ENCODE measurements at places on chromosomes 1 and 21. TPM values are rescaled to one million over a fixed set of nuclear protein-coding genes. Genes with fewer than 3 reads are reported as not detected.

DNA sequence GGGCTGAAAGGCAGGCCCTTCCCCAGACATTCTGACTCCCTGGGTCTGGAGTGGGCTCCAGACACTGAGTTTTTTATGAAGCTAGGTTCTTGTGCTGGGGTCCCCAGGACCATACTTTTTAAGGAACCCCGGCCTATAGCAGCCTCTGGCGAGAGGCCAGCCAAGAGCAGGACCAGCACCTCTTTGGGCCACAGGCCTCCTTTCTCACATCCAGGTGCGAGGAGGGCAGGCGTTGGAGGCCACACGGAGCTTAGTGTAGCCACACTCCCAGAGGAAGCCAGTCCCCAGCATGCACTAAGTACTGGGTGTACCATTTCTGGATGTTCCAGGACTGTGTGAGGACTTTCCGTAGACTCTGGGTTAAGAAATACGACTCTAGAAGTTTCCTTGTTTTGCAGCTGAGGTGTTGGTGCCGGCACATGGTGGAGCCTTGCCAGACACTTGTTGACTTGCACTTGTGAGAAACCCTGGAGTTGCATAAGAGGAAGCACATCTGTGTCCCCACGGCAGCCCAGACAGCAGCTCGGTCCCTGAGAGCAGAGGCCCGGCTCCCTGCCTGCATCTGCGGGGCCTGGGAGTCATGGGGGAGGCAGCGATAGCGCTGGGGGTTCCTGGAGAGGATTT, 122.2 kb upstream of the VAMP3 start:
- DNase-seq, result peak; percentile 65

DNA sequence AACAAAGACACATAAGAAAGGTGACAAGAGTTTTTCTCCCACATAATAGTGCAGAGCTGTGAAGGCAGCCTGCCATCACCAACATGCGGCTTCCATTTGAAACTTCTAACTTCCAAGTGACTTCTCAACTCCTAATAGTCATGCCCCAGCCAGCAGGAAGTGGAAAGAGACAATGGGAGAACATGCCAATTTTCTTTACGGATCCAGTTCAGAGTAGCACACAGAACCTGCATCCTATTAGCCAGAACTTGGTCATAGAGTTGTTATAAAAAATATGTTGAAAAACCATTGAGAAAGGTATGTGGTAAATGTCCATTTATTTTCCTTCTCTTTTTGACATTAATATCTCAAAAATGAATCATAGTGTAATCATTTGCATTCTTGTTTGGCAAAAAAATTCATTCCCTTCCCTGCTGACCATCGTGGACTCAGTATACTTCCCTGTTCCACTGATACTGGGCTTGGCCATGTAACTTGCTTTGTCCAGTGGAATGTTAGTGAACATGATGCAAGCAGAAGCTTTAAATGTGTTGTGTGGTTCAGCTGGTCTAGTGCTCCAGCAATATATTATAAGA, 197.4 kb downstream of the SEC16B start:
- no peak for DNase-seq

DNA sequence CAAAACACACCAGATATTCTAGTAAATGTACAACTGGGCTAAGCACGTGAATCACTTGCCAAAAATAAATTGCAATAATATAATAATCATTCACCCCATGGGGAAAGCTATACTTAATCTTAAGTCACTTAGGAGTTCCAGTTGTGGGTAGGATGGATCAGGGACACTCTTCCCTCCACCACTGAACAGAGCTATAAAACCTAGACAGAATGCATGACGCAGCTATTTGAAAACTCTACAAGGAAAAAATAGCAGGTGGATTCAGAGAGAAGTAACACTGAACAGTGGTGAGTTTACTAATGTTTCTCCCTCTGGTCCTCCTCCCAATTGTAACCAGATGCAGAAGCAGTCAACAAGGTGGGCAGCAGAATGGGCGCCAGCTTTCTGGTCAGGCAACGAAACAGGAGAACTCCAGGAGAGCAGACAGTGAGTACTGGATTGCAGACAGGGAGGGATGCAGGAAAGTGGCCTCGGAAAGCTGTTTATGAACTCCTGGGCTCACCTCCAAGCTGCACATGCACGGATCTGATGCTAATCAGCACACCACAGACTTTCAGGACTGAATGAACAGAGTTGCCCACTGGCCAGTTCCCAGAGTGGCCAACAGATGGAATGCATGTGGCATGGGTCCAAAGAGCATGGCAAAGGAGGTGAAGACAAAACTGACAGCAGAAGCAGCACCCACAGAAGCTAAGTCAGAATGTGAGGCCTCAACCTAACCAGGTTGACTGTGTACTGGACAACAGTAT, 41.4 kb downstream of the TARBP1 start:
- no peak for DNase-seq

- DNase-seq, result no peak
These were observed 224.3 kb upstream of the FGGY start for GRCh38 chr1:59072583-59072947.

GRCh38 chr1:147669469-147670318, 630 bp downstream of the ACP6 start:
- DNase-seq, result peak; percentile 38

DNA sequence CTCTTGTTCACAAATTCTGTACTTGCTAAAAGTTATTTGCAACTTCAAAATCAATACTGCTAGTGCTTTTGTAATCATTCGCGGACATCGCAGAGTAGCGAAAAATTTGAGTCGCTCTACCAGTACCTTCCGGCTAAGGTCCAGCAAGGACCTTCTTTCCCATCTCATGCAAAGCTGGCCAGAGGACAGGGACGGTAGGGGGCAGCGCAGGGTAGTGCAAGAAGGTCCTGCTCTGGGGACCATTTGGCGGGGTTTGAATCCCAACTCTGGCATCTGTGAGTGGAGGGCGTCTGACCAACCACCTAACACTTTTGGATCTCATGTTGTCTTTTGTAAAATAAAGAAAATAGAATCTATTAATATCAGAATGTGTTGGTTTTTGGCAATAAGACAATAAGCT, 258.3 kb downstream of the SPATA17 start:
- DNase-seq, result peak; percentile 22

DNA sequence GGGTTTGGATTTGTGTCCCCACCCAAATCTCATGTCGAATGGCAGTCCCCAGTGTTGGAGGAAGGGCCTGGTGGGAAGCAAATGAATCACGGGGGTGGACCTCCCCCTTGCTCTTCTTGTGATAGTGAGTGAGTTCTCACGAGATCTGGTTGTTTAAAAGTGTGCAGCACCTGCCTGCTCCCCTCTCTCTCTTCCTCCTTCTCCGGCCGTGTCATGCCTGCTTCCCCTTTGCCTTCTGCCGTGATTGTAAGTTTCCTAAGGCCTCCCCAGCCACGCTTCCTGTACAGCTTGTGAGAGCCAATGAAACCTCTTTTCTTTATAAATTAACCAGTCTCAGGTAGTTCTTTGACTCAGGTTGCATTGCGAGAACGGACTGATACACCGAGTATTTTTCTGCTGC, 15.9 kb downstream of the CLDN14 start:
- DNase-seq, result no peak

GRCh38 chr1:243482141-243483022, 226.5 kb downstream of the SDCCAG8 start:
- no peak for DNase-seq

AZIN2 gene
- total RNA-seq, result 2.6 TPM
